ENCODE measurements at places on chromosomes 3 and 15.

DNA sequence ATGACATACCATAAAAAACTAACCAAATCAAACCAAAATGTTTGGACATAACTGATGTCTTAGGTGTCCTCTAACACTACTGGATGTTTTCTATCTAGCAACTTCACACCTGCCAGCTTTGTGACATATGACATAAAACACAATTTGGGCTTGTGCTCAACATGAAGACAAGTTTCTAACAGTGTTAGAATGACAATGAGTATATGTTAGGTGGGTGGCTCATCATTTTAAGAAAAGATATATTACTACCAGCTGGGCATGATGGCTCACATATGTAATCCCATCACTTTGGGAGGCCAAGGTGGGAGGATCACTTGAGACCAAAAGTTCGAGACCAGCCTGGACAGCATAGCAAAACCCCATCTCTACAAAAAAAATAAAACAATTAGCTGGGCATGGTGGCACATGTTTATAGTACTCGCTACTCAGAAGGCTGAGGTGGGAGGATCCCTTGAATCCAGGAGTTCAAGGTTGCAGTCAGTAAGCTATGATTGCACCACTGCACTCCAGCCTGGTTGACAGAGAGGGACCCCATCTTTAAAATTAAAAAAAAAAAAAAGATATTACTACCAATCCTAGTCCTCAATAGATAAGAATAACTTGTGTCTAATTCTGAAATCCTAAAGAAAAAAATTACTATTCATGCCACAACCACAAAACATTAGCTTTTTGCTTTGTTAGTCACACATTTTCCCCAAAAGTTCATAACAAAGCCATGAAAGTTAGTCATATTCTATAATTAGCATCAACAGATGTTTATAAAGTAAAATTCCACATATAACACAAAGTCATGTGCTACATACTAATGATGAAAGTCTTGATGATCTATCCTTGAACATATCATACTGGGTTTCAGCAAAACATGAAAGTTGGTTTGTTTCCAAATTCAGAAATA is 59.9 kb downstream of the LRRFIP2 start:
- DNase-seq = no peak

DNA sequence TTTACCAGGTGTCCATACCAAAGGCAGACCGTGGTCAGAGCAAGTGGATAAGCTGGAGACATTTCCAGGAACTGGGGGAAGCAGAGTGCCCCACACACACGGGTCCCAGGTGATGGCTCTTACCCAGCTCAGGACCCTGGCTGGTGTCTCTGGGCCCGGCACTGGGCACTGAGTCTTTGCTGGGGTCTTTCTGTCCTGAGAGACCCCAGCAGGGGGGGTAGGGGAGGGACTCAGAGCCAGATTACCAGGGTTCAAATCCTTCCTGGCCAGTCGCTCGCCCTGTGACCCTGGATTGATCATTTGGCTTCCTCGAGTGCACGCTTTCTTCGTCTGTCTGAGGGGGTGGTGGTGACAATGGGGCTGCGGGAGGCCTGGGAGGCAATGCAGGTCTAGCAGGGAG is 95.7 kb downstream of the PLXNA1 start:
- no peak for DNase-seq

- no peak for DNase-seq
These were observed 150.1 kb downstream of the MEX3B start for GRCh38 chr15:81895723-81896122.

DNA sequence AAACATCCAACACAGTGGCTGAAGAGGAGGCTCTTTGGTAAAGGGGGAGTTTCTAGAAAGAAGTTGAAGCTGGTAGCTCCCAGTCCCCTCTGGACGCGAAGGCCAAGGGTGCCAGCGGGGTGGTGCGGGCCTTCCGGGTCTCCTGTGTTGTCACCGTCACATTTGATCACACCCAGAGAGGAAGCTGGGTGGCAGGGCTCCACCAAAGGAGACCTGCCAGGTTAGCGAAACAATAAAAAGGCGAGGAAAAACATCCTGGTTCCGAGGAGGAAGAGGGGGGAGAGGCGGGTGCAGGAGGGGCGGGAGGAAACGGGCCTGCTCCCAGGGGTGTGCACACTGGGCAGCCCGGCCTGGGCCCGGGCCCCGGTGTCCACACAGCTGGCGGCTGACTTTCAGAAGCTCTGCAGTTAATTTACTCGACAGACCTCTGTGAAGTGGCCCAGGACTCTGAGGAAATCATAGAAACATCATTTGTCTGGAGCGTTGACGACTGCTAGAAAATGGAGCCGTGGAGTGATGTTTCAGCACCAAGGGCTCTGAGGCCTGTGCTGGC is 12.1 kb downstream of the HEG1 start:
- DNase-seq = no peak

DNA sequence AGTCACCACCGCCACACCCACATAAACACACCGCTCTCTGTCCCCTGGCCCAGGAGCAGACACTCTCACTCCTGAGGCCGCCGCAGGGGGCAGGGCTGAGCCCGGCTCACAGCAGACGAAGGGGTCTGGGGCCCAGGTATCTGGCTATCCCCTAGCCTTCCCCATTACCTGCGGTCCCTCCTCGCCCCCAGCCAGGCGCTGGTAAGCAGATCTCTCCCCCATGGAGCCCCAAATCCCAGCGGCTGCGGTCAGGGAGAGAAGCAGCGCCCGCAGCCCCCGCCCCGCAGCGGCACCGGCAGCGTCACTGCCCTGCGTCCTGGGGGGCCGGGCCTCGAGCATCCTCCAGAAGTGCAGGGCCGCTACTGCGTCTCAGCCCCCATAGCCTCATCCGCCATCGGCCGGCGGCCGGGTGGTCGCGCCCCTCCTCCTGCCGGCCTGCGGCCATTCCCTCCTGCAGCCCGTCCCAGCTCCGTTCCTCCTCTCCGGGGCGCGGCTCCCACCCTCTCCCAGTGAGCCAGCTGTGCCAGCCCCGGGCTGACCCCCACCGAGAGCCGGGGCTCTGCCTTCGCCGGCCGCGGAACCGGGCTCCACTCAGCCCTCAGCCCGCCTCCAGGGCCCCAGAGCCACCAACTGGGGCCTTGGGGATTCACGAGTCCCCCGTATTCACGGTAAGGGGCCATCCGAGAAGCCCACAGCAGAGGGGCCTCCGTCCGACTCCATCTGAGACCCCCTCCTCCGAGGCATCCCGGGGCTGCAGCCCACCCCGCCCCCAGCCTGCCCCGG is 13.1 kb downstream of the TNK2 start:
- DNase-seq = peak; percentile 44

GRCh38 chr3:142645236-142645793 is 49.1 kb downstream of the PLS1 start:
- DNase-seq = no peak

- no peak for DNase-seq
These were observed 469.3 kb downstream of the FHIT start for GRCh38 chr3:60781935-60782334.

GRCh38 chr15:70087708-70088352 is 9.9 kb downstream of the TLE3 start:
- DNase-seq = no peak

DNA sequence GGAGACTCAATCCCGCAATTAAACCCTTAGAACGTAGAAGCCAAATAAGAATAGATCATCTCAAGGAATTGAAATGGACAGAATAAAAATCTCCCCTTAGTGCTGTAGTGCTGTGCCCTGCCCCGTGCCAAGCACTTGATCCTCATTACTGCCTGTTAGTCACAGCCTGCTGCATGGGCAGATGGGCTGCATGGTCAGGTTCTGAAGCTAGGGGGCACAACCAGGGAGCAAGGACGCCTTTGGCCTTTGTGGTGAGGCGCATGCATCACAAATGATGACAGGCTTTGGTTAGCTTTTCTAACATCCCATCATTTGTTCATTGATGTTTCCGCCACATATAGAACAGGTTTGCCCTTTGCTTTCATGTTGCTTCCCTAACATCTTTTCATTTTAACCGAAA is 336.3 kb upstream of the ADAMTS9 start:
- DNase-seq = no peak

GRCh38 chr3:104291878-104292277 is 1074.8 kb upstream of the ALCAM start:
- DNase-seq = no peak

DNA sequence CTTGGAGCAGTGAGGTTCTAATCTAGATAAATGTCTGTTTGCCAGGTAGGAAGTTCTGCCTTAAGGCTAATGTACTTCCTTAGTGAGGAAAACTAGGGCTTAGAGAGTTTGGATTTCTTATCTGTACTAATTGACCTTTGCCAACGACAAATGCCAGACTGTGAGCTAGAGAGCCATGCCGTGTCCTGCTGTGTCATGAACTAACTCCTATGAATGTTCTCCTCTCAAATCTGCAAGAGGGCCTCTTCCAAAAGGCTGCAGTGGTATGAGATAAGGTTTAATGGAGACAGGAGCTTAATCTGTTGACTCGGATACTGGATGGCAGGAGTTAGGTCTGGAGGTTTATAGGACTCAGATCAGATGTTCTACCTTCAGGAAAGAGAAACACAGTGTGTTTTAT is 524.9 kb downstream of the NTRK3 start:
- DNase-seq = no peak

- DNase-seq = no peak
These were observed 929.5 kb upstream of the ALCAM start for GRCh38 chr3:104437131-104437750.

DNA sequence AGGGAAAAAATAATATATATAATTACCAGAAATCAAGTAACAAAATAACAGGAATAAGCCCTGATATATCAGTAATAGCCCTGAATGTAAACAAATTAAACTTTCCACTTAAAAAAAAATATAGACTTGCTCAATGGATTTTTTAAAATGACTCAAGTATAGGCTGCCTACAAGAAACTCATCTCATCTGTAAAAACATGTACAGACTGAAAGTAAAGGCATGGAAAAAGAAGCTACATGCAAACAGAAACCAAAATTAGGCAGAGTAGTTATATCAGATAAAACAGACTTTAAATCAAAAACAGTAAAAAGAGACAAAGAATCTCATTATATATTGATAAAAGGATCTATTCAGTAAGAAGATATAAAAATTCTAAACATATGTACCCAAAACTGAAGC is 82.4 kb upstream of the STT3B start:
- no peak for DNase-seq

GRCh38 chr3:32591186-32591585 is 20.5 kb upstream of the DYNC1LI1 start:
- no peak for DNase-seq

DNA sequence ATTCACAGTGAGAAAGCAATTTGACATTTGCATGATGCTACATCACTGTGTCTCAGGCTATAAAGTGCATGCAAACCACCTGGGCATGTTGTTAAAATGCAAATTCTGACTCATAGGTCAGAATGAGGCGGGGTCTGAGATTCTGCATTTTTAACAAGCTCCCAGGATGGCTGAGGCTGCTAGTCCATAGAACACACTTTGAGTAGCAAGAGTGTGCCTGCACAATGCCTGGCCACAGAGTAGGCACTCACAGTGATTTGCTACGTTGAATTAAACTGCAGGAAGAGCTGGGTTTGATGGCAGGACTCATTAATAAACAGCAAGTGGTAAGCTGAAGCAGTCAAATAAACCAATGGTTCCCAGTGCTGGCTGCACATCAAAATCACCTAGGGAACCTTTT is 48.1 kb downstream of the NTRK3 start:
- no peak for DNase-seq

DNA sequence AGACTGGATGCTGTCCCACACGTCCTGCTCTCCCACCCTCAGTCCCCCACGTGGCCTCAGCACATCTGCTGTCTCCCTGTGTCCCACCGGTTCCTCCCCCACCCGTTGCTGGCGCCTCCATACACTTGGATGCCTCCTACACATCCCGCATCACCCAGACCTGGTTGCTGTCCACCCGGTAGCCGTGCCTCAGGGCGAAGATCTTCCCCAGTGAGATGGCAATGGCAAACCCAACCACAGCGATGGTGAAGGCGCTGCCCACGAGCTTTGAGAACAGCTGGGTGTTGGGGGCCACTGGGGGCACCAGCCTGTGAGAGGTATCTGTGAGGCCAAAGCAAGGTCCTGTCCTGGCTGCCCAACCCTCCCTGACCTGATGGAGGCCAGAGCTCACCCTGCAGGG is 4.4 kb downstream of the SLC26A6 start:
- DNase-seq = no peak

DNA sequence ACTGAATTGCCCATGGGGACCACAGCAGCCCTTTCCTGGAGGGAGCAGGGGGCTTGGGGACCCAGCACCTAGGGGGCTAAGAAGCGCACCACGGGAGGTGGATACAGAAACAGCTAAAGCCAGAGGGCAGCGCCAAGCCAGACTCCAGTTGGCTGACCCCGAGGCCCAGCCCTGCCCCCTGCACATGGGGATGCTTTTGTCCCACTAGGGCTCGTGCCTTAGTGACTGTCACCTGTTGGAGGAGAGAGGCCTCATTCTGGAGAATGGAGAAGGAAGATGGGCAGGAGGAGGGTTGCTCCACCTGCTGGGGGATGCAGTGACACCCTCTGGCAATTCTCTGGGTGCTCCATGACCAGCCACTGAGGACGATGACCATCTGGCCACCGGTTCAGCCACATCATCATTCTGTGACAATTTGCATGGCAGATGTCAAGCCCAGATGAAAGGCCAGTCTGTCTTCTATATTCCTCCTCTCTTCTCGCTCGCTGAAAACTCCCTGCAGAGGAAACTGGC is 167.8 kb upstream of the TLE3 start:
- no peak for DNase-seq

- no peak for DNase-seq
These were observed 451.1 kb upstream of the TPRG1 start for GRCh38 chr3:188720636-188721035.

GRCh38 chr15:69786136-69786701 is 311.5 kb downstream of the TLE3 start:
- DNase-seq = no peak

DNA sequence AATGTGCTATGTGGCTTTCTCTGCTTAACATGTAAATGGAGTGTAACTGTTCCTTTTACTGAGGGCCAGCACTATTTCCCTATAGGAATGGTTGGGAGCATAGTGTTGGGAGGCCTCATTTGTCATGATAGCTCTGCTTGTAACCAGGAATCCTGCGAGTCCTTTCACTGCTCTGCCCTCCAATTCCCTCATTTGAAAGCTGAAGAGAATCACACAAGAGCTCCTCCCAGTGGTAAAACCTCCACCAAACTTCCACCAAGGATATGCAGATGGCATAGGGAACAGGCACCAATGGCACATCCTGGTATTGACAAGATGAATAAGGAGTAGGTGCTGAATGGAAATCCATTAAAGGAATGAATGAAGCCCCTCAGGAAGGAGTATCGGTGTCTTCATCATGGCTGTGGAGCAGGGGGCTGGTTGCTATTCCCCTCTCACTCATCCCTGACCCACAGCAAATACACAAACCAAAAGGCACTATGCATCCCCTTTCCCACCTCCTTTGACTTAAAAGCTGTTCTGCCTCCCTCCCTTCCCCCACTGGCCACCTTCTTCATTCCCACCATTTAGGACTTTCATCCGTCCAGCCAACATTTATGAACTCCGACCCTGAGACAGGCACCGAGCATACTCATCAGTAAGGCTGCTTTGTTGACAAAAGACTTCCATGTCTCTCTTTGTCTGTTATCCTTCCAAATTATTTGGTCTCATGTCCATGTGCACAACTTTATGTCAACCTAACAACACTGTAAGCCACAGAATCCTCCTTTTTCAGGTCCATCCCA is 560.8 kb downstream of the FOXP1 start:
- DNase-seq = no peak

Data from activated CD4-positive, alpha-beta T cell treated with anti-CD3 and anti-CD28 coated beads for 4 hours (primary cell).